ENCODE measurements at places on chromosomes 5 and 9.

DNA sequence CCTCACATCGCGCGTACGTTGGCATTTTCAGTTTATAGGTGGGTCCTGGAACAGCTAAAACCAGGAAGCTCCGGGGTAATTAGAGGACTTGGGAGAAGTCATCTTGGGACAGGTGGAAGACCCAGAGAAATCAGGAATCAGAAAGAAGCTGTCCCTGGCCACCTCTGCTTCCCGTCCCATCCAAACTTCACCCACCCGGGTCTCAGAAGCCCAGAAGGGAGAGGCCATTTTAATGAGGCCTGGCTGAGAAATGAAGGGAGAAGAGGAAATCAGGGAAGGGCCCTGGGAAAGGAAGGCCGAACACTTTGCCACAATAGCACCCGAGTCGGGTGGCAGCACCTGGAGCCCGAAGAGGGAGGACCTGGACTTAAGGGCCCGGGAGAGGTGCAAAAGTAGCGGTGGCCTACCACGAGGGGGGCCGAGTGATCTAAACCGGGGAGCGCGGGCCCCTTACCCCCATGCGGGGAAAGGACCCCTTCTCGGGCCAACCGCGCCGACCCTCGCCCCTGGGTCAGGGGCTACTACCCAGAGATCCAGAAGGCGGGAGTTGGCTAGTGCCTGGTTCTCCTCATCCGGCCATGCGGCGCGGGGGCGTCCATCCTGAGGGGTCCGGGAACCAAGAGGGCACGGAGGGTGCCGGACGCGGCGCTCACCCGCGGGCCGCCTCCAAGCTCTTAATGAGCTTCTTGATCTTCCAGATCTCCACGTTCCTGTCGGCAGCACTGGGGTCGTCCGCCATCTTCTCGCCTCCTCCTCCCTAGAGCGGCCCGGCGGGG, 668 bp downstream of the ETF1 start:
- DNase-seq, result no peak

DNA sequence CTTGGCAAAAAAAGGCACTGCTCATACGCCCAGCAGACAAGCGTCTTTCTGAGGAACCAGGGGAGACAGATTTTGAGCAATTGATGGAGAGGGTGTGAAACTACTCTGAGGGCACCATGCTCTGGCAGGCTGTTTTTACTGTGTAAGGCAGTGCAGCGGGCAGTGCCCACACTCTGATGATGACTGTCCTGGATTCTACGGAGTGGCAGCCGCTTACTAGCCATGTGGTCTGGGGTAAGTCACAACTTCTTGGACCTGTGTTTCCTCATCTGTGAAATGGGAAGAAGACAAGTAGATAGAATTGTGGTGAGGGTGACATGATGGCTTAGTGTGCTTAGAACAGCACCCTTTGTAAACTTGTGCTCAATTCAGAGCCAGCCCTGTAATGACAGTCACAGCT, 38.8 kb downstream of the FABP6 start:
- DNase-seq, result no peak

GRCh38 chr9:130542457-130543228, 36.7 kb upstream of the FUBP3 start:
- DNase-seq, result no peak

DNA sequence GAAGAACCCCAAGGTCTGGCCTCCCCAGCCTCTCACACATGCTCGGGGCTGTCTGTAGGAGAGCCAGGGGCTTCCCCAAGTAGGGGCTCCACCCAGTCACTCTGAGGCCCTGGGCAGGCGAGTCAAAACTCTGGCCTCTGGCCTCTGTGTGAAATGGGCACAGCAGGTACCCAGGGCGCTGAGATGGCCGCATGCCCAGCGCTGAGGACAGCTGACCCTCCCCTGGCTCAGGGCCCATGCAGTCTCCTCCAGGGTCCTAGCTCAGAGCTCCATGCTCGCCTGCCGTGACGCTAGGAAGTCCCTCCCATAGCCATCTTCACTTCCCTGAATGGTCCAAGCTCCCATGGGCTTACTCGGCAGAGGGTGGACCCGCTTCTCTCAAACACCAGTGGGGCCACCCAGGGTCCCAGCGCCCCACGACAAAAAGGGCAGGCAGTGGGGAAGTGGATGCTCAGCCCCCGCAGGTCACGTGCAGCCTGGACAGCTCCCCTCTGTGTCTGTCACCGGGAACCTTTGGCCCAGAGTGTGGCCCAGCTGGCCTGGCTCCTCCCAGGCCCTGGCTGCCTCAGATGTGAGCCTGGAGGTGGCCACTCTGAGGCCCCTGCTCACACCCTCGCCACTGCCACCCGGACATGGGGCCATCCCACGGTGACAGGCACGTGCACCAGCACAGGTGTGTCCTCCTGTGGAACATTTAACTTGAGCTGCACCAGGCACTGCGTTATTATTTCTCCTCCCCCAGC, 12.2 kb upstream of the VAV2 start:
- DNase-seq, result no peak

DNA sequence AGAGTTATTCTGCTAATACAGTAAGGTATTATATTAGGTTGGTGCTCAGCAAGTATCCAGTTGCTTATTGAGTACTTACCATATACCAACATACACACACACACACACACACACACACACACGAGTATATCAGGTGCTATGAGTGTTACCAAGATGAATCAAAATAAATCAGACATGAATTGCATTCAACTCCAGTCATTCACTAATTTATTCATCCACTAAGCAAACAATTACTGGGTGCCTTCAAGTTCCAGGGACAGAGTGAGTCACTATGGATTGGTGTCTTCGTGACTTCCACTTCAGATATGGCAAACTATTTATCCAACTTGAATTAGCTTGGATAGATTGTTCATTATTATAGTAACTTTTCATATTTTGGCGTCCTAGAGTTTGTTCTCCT, 140.7 kb upstream of the SLC44A1 start:
- DNase-seq, result no peak

- DNase-seq, result no peak
These were observed 24.3 kb upstream of the UBAP2 start for GRCh38 chr9:34072868-34073590.

GRCh38 chr5:114101153-114101552, 260.7 kb upstream of the KCNN2 start:
- no peak for DNase-seq

GRCh38 chr9:129617167-129617566, 3.7 kb downstream of the C9orf50 start:
- no peak for DNase-seq

DNA sequence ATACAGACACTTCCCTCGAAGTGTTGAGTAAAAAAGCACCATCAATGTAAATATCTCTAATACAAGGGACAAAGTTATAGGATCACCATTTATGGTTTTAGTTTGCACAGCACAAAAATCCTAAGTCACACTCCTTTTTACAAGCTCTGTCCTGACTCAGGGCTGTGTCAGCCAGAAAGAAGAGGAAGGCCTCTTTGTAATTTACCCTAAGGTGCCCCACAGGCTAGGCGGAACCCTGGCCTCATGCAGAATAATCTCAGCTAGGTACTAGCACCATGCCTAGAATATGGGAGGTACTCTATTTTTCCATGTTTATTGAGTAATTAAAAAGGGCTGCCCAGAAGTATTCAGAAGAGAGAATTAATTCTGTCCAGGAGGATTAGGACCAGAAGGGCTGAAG, 36.9 kb downstream of the HAVCR1 start:
- no peak for DNase-seq

GRCh38 chr9:6566409-6567139, 79.0 kb downstream of the GLDC start:
- peak; percentile 10 for DNase-seq

DNA sequence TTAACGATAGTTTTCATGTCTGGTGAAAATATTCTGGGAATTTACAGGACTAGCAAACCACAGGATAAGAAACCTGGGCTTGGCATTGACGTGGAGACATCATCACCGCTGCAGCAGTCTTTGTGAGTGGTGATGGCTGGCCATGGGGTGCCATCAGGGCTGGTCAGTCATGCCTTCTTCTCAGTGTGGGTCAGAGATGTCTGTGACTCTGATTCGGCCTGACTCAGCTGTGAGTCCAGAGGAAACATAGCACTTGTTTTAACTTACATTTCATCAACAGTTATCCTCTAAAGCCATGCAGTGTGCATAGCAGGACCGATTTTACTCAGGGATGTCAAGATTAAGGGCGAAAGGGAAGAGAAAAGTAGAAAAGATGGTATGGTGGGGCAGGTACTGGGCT, 33.2 kb upstream of the CYFIP2 start:
- DNase-seq, result no peak

- no peak for DNase-seq
These were observed 14.3 kb upstream of the MARCHF6 start for GRCh38 chr5:10339058-10339811.

- no peak for DNase-seq
These were observed 361.8 kb downstream of the CDH18 start for GRCh38 chr5:19626211-19626610.

DNA sequence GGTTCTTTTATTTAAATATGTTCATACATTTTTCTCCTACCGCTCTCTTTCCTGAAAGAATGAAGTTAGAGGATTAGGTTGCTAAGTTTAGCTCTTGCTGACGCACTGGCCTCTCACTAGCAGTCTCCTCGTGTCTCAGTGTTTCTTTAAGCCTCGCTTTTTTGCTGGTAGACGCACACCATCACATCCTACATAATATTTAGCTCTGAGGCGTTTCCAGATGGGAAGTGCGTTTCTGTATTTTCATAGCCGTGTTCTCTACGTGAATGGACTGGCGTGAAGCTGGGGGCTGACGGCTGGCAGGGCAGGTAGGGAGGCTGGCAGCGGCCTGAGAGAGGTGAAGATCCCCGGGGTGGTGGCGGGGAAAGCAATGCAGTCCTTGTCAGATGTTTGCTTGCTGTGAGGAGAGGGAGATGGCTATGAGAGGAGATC, 79.2 kb upstream of the SPRY4 start:
- DNase-seq, result no peak

- no peak for DNase-seq
These were observed 30.7 kb downstream of the SEMA4D start for GRCh38 chr9:89467278-89467625.

GRCh38 chr5:144377207-144377606, 206.5 kb downstream of the KCTD16 start:
- DNase-seq, result no peak

DNA sequence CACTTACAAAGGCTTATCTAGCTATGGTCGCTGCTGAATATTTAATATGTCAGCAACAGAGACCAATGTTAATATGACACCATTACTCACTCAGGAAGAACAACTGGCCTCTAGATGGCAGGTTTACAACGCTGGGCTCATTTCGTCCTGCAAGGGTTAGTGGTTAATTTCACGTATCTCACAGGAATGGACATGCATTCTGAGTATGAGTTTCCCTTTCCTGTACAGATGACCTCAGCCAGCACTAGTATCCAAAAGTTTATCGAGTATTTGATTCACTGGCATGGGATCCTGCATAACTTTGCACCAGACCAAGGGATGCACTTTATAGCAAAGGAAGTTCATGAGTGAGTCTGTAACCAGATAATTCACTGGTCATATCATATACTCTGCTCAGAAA, 8.7 kb upstream of the TRPC7 start:
- no peak for DNase-seq

DNA sequence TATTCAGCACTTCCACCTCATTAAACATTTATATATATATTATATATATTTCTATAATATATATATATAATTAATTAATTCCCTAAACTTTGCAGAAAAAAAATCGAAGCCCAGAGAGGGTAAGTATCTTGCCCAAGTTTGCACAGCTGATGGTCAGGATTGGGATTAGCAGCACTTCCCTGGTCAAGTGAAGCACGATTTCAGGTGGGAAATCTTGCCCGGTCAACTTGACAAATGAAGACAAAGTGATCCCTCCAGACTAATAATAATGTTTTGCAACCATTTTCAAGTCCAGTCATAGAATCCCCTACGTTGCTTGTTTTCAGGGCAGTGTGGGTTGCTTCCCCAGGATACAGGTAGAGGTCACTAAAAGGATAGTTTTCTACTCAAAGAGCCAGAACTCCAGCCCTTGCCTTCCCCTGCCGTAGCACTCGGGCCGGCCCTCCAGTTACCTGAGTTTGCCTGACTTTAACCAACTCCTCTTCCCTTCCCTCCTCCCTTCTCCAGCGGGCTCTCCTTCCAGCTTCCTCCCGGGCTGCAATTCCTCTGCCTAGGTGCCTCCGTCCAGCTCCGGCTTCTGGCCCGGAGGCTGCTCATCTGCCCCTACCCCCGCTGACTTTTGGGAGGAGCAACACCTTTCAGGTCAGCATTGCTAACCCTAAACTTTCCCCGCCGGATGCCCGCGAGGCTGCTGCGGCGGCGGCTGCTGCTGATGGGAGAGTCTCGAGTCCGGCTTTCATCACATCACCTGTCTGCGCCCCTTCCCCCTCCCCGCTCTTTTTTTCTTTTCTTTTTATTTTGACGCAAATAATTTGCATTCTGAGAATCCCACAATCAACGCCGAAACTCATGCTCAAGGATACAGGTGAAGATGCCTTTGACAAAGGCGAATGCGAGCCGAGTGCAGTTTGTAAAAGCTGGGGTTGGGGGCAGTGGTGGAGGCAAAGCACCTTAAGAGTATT, 930 bp downstream of the PRLR start:
- no peak for DNase-seq

DNA sequence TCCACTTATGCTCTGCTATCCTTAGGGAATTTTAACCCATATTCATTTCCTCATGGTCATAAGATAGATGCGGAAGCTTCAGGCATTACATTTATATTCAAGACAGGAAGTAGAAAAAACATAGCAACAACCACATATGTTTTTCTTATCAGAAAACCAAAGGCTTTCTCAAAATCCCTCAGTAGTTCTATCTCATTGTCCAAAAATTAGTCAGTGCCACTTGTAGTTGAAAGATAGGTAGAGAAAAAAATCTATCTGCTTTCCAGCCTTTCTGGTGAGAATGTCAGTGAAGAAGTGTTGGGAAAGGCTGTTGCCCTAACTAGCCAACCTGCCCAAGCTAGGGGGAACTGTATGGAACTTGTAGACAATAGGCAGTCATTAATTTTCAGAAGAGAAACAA, 23.5 kb upstream of the MOCS2 start:
- DNase-seq, result no peak

- DNase-seq, result no peak
These were observed 126.7 kb downstream of the SLC25A46 start for GRCh38 chr5:110865400-110866094.

DNA sequence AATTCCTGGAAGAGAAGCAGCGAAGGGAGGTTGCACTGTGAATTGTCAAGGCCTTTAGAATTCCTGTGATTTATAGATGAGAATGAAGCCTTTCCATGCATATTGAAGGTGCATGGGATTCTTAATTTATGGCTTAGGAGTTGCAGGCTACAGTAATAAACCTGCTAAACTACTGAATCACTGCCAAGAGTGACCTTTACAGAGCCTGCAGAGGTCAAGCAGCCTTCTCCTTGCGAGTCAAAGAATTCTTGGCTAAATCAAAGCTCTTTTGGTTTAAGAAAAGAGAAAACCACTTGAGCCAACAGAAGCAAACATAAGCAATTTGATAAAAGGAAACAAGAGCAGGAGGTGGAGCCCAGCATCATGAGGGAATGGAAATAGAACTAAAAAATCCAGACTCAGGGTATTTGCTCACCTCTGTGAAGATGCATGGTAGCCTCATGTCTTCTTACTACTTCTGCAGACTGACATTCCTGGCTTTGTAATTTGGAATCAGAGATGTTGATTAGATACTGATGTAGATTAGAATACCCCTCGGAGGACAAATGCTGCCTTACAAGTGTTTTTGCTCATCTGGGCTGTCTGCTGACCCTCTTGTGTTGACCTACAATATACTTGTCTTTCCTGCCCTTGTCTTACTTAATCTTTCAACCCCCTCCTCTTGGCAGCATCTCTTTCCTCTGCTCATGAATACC, 90.3 kb upstream of the IFNK start:
- DNase-seq, result no peak
